ENCODE measurements at places on chromosomes 3 and 15.

GRCh38 chr3:140170612-140171011, 235.6 kb downstream of the CLSTN2 start:
- no peak for DNase-seq

DNA sequence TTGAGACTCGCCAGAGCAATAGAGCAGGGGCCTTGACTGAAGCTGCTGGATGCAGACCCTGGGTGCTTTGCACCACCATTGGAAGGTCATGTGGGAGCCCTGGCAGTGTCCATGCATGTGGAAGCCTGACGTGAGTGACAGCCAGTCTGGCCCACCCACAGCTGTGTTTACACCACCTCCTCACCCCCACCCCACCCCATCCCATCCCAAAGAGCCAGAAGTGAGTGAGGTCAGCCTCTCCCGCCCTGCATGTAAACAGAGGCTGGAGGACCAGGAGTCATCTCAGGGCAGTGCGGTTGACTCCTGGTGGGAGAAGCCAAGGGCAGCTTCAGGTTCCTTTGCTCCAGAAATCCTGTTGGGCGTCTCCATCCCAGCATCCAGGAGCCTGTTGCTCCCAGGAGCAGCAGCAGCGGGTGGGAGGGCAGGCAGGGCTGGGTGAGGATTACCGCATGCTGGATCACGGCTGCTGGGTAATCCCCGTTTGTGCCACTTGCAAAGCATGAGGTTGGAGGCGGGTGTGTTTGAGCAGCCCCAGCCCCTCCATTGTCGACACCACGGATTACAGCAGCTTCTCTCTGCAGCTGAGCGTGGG, 44.6 kb downstream of the CORO2B start:
- no peak for DNase-seq

DNA sequence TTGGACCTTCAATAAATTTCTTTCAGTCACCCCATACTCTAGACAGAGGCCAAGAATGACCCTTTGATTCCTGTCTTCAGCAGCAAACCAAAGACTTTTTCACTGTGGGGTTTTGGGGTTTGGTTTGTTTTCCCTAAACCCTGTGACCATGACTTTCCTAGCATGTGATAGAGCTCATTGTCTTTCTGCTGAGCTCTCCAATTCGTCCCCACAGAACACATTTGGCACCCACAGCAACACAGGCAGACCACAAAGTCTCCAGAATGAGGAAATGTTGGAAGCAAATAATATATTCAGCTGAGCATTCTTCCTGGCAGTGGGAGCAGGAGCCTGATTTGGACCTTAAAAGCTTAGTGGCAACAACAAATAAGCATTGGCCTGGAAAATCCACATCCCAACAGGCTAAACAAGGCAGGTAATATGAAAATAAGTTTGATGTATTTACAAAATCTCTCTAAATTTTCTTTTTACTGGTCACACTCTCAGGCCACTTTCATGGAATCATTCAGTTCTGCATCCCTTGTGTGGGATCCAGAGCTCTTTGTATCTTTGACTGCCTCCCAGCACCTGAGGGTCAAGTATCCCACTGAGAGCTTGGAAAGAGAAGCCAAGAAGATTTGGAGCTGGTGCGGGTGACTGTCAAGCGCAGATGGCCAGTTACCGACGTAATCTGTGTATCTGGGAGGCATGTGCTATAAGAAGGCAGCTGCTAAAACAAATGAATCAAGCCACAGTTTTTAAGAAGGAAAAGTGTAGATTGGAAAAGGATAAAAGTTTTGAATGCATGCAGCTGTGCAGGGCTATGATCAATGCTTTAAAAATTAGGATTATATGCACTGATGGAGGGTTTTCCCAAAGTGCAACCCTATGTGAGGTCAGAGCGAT, 36.5 kb upstream of the CPB1 start:
- no peak for DNase-seq

DNA sequence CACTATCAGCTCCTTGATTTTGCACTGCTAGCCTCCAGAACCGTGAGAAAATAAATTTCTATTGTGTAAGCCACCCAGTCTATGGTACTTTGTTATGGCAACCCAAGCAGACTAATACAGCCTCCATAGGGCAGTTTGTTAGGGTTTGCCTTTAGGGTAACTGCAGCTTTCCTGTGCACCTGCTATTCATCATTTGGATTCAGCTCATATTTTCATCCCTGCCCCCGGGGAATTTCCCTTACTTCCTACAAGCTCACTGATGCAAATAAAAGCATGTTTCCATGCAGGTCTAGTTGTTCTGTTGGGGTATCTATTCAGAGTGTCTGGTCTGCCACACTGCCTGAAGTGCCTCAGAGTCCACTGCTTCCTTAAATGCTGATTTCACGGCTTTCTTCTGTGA, 48.6 kb upstream of the ATOSA start:
- no peak for DNase-seq

- no peak for DNase-seq
Measured at GRCh38 chr3:23888617-23889228, 28.1 kb downstream of the NKIRAS1 start.

DNA sequence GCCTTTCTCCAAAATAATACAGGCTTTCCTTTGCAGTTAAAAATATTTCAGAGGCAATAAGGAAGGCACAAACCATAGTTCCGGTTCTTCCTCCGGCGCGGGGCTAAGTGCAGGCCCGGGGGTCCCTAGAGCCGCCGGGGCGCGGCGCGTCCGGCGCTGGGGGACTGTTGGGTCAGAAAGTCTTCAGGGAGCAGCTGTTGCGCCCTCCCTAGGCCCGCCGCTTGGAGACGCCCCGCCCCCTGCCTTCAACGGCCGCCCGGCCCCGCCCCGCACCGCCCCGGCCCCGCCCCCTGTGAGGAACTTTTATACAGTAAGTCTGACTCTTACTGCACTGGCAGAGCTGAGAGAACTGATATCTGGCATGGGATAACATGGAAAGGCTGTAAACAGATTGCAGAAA, 283.1 kb upstream of the ARL6 start:
- DNase-seq: no peak

DNA sequence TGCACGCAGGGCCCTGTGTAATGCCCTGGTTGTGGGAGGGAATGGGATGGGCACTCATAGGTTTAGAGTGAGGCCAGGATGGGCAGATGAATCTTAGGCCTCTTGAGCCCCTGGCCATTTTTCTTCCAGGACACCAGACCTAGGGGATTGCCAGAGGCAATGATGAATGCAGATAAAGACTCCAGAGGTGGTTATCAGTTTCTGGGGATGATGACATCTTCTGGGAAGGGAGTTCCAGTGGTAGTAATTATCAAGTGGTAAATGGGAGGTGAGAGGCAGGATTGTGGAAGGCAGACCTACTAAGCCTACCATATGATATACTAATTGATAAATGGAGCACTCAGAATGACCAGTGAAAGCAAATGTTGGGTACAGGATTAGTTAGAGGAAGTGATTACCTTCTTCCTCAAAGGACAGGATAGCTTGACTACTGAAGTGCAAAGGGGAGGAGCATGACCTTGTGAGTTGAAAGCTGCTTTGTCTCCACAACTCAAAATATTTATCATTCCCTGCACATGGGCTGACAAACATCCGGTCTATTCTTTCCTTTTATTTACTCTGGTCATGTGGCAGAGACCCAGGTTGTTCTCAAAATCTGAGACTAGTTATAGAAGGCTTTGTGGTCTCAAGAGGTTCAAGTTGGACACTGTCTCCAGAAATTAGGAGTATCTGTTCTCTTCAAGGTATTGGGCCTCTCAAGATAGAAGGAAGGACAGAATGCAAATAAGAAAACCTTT, 10.2 kb upstream of the MAPK6 start:
- DNase-seq: no peak

DNA sequence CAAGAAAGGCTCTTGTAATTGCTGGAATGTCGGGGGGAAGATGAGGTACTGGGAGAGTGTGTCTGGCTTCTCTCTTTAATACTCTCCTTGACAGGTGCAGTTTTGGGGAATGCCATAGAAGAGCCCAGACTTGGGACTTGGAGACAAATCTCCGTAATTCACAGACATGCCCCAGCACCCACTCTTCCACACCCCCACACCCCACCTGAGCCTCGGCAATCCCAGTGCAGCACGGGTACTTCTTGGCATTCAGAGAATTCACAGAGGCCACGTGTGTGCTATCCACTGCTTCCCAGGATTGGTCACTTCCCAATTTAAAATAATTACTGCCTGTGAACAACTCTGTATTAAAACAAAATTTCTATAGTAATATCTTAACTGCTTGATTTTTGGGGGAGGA, 43.9 kb downstream of the TRIM71 start:
- DNase-seq: no peak

DNA sequence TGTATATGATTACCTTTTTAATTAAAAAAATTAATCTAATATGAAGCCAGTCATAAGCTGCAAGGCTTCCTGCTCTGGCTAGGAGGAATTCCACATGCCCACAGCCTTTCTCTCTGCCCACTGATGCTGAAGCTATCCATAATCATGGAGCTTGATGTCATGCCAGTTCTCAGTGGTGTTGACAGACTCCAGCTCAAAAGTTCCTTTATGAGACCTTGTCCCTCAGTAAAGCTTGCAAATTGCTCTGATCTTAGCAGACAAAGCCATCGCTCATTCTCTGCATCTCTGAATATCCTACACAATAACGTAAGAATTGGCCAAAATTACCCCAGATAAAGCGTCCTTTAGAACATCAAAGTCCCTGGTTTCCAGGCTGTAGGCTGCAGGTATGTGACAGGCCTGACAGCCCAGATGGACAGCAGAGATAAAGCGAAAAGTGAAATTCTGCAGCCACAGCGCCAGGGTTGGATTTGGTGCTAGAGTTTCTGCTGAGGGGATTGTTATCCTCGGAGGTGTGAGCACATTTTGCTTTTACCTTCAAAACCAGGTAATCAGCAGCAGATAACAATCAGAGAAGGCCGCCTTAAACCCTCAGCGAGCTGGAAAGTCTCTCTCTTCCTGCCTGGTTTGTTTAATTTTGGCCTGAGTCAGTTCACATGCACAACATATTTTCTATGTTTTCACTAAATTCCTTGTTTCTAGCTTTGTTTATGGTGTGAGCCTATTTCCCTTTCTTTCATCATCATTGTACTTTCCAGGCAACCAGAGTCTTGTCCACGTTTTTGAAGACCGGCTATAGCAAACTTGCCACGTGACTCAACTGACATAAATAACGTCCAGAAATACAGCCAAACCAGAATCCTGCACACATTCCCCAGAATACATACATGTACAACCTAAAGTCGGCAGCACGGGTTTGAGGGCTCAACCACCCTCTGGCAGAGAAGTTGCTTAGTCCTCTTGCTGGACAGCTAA, 36.6 kb upstream of the ALDH1A3 start:
- peak; percentile 63 for DNase-seq
